Activated CD4-positive, alpha-beta memory T cell treated with anti-CD3 and anti-CD28 coated beads, Interleukin-2, amount 10 ng/mL, durations not matched to agents 7 days and 5 days (primary cell): ENCODE measurements at places on chromosomes 7 and 10. TPM values are rescaled to one million over a fixed set of nuclear protein-coding genes. Genes with fewer than 3 reads are reported as not detected.

GRCh38 chr10:97914837-97915211 lies 65.2 kb downstream of the GOLGA7B start:
- peak; percentile 76 for DNase-seq
- H3K4me1 ChIP-seq, result peaks cover 5% of the 10 kb centered on the region
- H3K4me3 ChIP-seq, result no peak overlapping the region
- H3K27ac ChIP-seq, result no peak overlapping the region
- H3K36me3 ChIP-seq, result no peaks in the 10 kb centered on the region

- no peaks in the 10 kb centered on the region for H3K4me1 ChIP-seq
- no peak overlapping the region for H3K27ac ChIP-seq
- H3K36me3 ChIP-seq, result no peaks in the 10 kb centered on the region
- no peak for DNase-seq
These were observed 231.1 kb downstream of the ARHGAP12 start for GRCh38 chr10:31697271-31698180.

- H3K27me3 ChIP-seq, result peaks cover 50% of the 10 kb centered on the region
- DNase-seq, result no peak
- H3K4me3 ChIP-seq, result no peak overlapping the region
These were observed 103.1 kb downstream of the ZNF467 start for GRCh38 chr7:149670288-149670687.

- no peaks in the 10 kb centered on the region for H3K27me3 ChIP-seq
- no peak overlapping the region for H3K4me3 ChIP-seq
- no peak overlapping the region for H3K27ac ChIP-seq
- DNase-seq, result no peak
- no peaks in the 10 kb centered on the region for H3K36me3 ChIP-seq
- no peaks in the 10 kb centered on the region for H3K4me1 ChIP-seq
These were observed 105.7 kb downstream of the CDK14 start for GRCh38 chr7:90701771-90702170.

Gene PITX3
- not detected for total RNA-seq

GRCh38 chr7:18520450-18521235 lies 25.1 kb downstream of the HDAC9 start:
- H3K4me3 ChIP-seq, result no peak overlapping the region
- H3K27ac ChIP-seq, result no peak overlapping the region
- H3K36me3 ChIP-seq, result no peaks in the 10 kb centered on the region
- H3K27me3 ChIP-seq, result no peaks in the 10 kb centered on the region
- peaks cover 2% of the 10 kb centered on the region for H3K4me1 ChIP-seq
- DNase-seq, result no peak

DNA sequence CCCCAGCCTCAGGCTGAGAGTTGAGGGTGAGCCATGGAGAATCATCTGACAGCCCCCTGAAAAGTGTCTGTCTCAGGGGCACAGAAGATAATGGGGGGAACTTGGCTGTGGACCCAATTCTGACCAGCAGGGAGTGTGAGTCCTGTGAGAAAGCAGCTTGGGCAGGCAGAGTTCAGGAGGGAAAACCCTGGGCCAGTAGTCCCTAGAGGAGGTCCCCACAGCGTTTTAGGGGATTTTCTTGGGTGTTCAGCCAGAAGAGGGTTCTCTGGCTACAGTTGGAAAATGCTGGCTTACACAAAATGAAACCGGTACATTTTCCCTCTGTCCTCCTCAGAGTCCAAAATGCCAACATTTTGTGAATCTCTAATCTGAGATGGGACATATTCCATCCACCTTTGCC lies 35.8 kb upstream of the TRIM8 start:
- H3K27me3 ChIP-seq, result no peaks in the 10 kb centered on the region
- H3K36me3 ChIP-seq, result no peaks in the 10 kb centered on the region
- H3K4me1 ChIP-seq, result peaks cover 32% of the 10 kb centered on the region
- no peak overlapping the region for H3K4me3 ChIP-seq
- DNase-seq, result no peak
- H3K27ac ChIP-seq, result no peak overlapping the region

- H3K4me3 ChIP-seq, result no peak overlapping the region
- no peaks in the 10 kb centered on the region for H3K36me3 ChIP-seq
- no peak for DNase-seq
These were observed 114.5 kb upstream of the POM121L12 start for GRCh38 chr7:52920977-52921376.

DNA sequence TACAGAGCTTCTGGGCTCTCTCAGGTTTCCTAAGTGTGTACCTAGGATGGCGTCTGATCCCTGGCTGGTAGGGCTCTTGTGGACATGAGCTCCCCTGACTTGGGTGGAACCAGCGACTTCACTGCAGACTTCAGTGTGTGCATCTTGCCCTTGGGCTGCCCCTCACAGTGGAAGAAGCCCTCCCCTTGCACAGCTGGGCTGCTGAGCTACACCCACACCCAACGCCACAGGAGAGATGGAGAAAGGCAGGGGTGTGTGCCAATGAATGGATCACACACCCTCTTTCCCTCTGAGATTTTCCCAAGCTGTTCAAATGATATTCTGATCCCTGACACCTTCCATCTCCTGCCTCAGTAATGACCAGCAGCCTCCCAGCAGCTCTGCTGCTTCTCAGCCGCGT lies 296.7 kb downstream of the GFRA1 start:
- DNase-seq, result no peak
- H3K4me3 ChIP-seq, result no peak overlapping the region
- no peak overlapping the region for H3K27ac ChIP-seq
- H3K4me1 ChIP-seq, result no peaks in the 10 kb centered on the region

- no peaks in the 10 kb centered on the region for H3K36me3 ChIP-seq
- DNase-seq, result no peak
These were observed 365.1 kb upstream of the NFE2L3 start for GRCh38 chr7:25786936-25787335.

DNA sequence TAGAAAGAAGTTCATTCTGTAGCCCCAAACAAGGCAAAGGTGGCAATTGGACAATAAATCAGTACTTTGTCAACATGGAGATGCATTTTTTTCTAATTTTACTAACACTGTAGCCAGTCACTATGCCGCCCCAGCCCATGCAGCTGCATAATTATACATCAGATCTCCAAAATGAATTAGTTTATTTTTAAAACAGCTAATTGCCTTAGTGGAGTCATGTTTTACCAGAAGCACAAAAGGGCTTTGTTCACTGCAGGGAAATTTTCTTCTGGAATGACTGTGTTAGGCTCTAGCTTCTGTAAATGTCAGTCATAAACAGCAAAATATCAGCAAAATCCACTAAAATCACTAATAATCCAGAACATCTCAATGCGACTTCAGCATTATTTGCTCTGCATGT lies 20.1 kb upstream of the HDAC9 start:
- no peaks in the 10 kb centered on the region for H3K4me1 ChIP-seq
- H3K27ac ChIP-seq, result no peak overlapping the region
- H3K27me3 ChIP-seq, result no peaks in the 10 kb centered on the region
- DNase-seq, result no peak

Gene TSPAN13
- total RNA-seq, result 0.40 TPM

GRCh38 chr7:132609906-132610520 lies 33.7 kb upstream of the PLXNA4 start:
- DNase-seq, result no peak
- H3K27ac ChIP-seq, result no peak overlapping the region
- no peaks in the 10 kb centered on the region for H3K36me3 ChIP-seq
- H3K4me1 ChIP-seq, result no peaks in the 10 kb centered on the region

Gene KAZALD1
- total RNA-seq, result 0.35 TPM

- no peaks in the 10 kb centered on the region for H3K27me3 ChIP-seq
- DNase-seq, result no peak
- H3K4me3 ChIP-seq, result no peak overlapping the region
- no peaks in the 10 kb centered on the region for H3K4me1 ChIP-seq
- no peak overlapping the region for H3K27ac ChIP-seq
These were observed 19.1 kb downstream of the PI4K2A start for GRCh38 chr10:97659589-97659988.

- peaks cover 35% of the 10 kb centered on the region for H3K4me1 ChIP-seq
- DNase-seq, result no peak
- no peak overlapping the region for H3K27ac ChIP-seq
- no peak overlapping the region for H3K4me3 ChIP-seq
- peaks cover 2% of the 10 kb centered on the region for H3K36me3 ChIP-seq
These were observed 111.2 kb downstream of the GRK5 start for GRCh38 chr10:119318411-119319160.
